ENCODE measurements at places on chromosomes 5 and 9.

GRCh38 chr5:74625742-74626241 is 14.7 kb downstream of the ENC1 start:
- DNase-seq, result peak; percentile 77

DNA sequence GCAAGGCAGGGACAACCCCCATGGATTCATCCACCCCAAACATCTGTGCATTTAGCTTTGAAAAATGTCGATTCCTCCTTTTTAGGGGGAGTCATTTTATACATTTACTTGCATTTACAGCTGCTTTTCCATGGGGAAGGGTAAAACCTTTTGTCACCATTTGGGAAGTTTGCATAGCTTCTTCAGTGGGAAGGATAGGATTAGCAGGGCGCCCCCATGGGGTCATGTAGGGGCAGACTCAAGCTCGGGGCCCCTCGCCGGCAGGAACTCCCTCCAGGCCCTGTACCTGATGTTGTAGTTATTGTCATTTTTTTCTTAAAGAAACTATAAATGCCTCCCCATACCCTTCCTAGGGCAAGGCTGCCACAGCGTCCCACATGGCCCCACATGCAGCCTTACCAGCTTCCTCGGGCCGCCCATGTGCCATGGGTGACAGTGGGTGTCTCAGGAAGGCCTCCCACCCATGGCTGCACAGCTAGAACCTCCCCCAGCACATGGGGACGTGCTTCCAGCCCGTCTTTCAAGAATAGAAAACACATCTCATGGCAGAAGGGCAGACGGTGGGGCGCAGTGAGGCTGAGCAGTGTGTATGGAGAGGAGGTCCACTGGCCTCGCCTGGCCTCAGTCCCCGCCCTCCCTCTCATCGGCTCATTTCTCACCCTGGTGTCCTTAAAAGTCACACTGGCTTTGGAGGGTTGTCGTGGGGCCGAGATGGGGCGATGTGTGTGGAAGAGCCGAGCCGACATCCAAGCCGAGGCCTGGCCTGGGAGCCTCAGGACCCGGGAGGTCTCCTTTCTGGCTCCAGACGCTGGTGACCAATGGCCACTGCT is 76.1 kb upstream of the OTULINL start:
- DNase-seq, result no peak

GRCh38 chr9:108703429-108703828 is 152.4 kb downstream of the ACTL7B start:
- no peak for DNase-seq

DNA sequence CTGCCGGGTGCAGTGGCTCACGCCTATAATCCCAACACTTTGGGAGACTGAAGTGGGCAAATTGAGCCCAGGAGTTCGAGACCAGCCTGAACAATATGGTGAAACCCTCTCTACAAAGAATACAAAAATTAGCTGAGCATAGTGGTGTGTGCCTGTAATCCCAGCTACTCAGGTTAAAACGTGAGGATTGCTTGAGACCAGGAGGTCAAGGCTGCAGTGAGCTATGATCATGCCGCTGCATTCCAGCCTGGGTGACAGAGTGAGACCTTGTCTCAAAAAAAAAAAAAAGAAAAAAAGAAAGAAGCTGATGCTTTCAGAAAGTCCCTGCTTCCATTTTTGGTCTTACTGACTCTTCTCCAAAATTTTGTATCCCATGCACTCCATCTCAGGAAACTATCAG is 31.3 kb downstream of the SNAPC3 start:
- DNase-seq, result no peak

DNA sequence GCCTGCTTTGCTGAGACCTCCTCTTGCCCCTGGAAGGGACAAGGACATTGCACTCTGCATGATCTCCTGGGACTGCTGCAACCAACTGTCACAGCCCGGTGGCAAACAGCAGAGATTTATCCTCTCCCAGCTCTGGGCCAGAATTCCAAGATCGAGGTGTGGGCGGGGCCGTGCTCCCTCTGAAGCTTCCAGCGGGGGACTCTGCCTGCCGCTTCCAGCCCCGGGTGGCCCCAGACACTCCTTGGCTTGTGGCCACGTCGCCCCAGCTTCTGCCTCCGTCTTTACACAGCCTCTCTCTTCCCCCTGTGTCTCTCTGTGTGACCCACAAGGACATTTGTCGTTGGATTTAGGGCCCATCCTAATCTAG is 67.1 kb downstream of the COL5A1 start:
- no peak for DNase-seq

DNA sequence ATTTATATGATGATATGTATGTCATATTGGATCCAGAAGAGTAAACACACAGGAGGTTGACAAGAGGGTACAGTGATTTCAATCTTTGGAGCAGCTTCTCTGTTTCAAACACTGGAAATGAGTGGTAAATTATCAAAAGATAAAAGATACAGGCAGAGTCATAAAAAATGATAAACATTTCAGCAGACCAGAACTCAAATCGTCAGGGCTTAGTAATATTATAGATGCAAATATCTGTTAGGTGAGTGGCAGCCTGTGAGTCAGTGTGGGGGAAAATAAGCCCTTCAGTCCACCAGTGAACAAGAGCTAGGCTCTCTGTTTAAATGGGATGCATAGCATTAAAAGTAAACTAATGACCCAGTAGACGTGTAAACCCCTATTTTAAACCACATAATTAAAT is 1378.1 kb downstream of the EFNA5 start:
- DNase-seq, result peak; percentile 9

DNA sequence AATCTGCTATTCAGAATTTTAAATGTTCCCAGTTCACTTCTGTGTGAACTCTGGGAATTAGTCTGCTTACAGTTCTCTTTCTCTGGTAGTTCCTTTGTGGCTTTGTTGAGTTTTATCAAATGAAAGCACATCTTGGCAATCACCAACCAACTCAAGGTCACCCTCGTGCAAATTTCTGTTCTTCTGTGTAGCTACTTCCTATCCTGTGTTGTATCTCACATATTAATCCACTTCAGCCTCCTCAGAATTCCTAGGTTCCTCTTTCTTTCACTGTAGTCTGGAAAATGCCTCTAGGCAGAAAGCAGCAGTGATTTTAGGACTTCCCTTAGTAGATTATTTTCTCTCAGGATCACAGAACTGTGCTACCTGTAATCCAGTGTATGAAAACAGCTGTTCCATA is 100.3 kb downstream of the AUH start:
- DNase-seq, result no peak

GRCh38 chr5:95107138-95107537 is 177.8 kb downstream of the MCTP1 start:
- no peak for DNase-seq

DNA sequence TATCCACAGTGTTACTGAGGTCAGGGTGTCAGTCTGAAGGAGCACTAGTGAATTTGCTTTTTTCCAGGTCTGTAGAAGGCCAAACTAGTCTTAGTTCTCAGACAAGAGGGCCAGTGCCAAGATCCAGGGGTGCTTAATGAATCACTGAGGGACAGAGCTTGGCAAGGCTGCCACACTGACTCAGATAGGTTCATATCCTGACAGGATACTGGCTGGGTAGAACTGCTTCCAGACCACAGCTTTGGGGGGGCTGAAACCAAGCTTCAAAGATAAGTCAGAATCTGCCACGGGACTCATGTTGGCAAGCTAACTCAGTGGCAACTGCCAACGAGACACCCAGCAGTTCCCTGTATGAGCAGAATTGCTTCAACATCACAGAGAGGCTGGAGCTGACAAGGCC is 1125.4 kb downstream of the EFNA5 start:
- peak; percentile 16 for DNase-seq

GRCh38 chr9:92962303-92962649 is 15.0 kb downstream of the FGD3 start:
- DNase-seq, result no peak

DNA sequence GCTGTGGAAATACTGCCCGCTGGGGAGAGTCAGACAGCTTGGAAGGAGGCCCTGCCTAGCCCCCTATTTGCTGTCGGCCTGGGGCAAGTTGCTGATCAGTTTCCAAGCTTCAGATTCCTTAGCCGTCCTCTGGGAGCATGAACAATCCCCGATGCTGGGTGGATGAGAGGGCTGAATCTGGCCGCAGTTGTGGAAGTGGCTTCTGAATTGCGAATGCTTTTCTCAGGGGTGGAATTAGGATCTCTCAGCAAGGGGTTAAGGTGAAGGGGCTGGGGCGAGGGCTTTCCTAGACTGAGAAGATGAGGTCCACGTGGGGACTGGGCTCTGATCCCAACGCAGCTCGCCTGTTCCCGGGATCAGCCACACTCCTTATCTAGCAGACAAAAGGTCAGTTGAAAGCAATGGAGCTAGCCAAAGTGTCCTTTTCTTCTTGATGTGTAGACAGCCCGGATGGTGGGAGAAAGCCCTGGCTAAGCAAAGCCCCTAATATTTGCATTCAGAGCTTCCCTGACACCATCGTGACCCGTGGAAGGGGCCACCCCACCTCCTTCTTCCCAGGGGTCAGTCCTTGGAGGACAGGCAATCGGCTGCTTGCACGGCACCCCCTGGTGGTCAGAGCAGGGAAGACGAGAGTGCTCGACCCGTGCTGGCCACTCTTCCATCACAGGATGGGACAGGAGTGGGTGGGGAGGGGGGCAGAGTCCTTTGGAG is 54.9 kb downstream of the COL15A1 start:
- DNase-seq, result peak; percentile 27

DNA sequence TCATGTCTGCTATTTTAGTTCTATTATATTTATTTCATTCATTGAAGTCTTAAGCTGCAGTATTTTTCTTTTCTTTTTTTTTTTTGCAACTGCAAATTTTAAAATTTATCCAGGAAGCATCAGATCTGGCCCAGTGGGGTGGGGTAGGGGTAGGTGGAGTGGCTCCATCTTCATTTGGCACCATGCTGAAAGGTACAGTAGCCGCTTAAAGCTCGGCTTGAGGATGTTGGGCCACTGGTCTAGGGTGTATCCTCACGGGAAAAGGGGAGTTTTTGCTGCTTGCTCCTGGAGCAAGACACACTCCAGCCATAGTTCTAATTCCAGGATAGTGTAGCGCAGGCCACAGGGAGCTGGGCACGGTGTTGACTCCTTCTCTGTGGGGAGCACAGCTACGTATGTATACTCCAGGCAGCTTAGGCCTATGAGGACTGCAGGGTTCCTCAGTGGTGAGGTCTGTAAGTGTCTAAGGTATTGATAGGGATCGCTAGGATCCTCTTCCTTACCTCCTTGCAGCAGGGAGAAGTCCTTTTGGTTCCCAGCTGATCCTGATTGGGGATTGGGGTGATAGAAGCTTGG is 22.7 kb downstream of the RCL1 start:
- no peak for DNase-seq

GRCh38 chr9:23938908-23939307 is 112.9 kb upstream of the ELAVL2 start:
- no peak for DNase-seq

- DNase-seq, result no peak
Measured at GRCh38 chr9:93645149-93645889, 68.9 kb downstream of the PHF2 start.

DNA sequence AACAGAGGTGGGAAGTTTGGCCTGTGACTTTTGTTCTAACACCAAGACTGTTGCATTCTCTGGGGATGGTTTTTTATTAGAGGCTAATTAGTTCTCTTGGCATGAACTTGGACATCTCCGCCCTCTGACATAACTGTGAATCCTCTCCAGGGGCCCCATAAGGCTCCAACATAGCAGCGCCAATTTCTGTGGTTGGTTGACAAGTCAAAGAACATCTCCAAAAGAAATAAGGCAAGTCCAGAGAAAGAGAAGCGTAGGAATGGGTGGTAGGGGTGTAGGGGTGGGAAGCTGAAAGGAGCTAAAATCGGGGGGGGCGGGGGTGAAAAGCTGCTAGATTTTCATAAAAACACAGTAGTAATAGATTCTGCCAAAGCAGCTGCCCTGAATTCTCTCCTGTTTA is 81.0 kb upstream of the DAB2 start:
- DNase-seq, result no peak

DNA sequence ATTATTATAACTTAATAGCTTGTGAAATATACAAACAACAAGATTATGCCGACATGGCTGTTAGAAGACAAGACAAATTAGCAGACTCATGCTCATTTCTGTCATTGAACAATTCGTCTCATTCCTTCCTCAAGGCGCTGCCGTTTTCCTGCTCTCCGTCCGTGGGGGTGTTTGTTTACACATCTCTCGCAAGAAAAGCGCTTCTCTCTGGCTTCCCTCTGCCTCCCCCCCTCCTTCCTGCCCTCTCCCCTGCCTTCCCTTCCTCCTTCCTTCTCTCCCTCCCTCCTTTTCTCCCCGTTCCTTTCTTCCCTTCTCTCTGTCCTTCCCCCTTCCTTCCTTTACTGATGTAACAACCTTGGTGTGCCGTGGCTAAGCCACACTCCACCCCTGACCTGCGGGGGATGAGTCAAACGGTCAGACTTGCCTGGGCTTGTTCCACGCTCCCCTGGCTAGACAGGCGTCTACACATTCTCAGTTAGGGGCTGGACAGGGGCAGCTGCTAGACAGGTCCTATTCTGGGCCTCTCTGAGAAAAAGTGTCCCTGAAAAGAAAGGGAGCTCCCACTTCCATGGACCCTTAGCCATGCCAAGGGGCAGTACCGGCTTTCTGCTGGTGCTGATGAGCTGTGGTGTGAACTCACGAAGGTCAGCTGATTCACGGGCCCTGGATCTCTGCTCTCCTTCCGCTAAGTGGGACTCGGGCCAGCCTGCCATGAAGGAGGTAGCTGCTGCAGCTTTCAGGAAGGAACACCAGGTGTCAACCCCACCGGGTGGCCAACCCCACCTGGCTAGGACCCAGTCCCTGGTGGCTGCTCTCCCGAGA is 32.0 kb upstream of the SPTLC1 start:
- DNase-seq, result peak; percentile 86

- no peak for DNase-seq
Measured at GRCh38 chr9:106911951-106912350, 49.0 kb downstream of the ZNF462 start.

GRCh38 chr5:54457094-54457862 is 1.8 kb downstream of the HSPB3 start:
- DNase-seq, result peak; percentile 78

DNA sequence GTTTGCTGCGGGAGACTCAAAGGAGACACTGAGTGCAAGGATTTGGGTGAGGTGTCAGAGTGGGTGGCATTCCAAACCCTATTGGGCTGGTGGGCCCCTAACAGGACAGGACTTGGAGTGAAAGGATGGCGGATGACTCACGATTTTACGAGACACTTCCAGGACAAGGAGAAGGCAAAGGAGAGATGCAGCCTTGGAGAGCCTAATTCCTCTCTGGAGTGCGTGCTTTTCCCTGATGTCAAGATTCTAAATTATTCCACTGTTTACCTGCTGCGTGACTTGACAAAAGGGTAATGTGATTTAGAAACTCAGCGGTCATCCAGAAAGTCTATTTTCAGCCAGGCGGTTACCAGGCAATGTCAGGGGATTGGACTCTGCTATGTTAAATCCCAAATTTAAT is 41.6 kb upstream of the CD180 start:
- no peak for DNase-seq

- no peak for DNase-seq
Measured at GRCh38 chr5:135171336-135171735, 137.3 kb upstream of the PITX1 start.

DNA sequence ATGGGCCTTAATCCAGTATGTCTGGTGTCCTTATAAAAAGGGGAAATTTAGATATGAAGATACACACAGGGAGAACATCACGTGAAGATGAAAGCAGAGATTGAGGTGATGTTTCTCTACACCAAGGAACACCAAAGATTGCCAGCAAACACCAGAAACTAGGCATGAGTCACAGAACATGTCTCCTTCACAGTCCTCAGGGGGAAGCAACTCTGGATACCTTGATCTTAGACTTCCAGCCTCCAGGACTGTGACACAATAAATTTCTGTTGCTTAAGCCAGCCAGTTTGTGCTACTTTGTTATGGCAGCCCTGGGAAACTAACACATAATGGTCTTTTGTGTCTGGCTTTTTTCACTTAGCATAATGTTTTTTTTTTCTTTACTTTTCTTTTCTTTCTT is 41.2 kb upstream of the STRBP start:
- DNase-seq, result peak; percentile 5

- no peak for DNase-seq
Measured at GRCh38 chr5:64979531-64979930, 210.8 kb downstream of the CWC27 start.
